ENCODE measurements at places on chromosomes 2 and 18. TPM values are rescaled to one million over a fixed set of nuclear protein-coding genes. Genes with fewer than 3 reads are reported as not detected.

GPR75 gene
- 4.9 TPM for total RNA-seq

CYRIA gene
- 0.43 TPM for total RNA-seq

RMDN2 gene
- total RNA-seq, result 6.3 TPM

TTN gene
- total RNA-seq, result under 0.01 TPM

PPP1CB gene
- 225 TPM for total RNA-seq

RNMT gene
- 30.2 TPM for total RNA-seq

VWC2L gene
- not detected for total RNA-seq

INPP4A gene
- 30.2 TPM for total RNA-seq

CYS1 gene
- 0.14 TPM for total RNA-seq

KCNJ13 gene
- not detected for total RNA-seq

MARCHF4 gene
- 8.7 TPM for total RNA-seq

GAL3ST2 gene
- 0.14 TPM for total RNA-seq

SPATA3 gene
- not detected for total RNA-seq

KIAA1328 gene
- 3.3 TPM for total RNA-seq

GAD1 gene
- 0.22 TPM for total RNA-seq

MC5R gene
- not detected for total RNA-seq

WDR35 gene
- total RNA-seq, result 15.5 TPM

ACOXL gene
- total RNA-seq, result not detected

NT5DC4 gene
- not detected for total RNA-seq

HS6ST1 gene
- total RNA-seq, result 22.0 TPM

NCKAP5 gene
- 21.6 TPM for total RNA-seq

LGALSL gene
- total RNA-seq, result 4.4 TPM

PKP4 gene
- total RNA-seq, result 20.6 TPM

HES6 gene
- total RNA-seq, result 9.6 TPM

STAT4 gene
- 1.1 TPM for total RNA-seq

ZNF892 gene
- 2.4 TPM for total RNA-seq

TEX44 gene
- total RNA-seq, result not detected
